Myocyte (in vitro differentiated cells): ENCODE measurements at places on chromosomes 5 and 9. TPM values are rescaled to one million over a fixed set of nuclear protein-coding genes. Genes with fewer than 3 reads are reported as not detected.

DNA sequence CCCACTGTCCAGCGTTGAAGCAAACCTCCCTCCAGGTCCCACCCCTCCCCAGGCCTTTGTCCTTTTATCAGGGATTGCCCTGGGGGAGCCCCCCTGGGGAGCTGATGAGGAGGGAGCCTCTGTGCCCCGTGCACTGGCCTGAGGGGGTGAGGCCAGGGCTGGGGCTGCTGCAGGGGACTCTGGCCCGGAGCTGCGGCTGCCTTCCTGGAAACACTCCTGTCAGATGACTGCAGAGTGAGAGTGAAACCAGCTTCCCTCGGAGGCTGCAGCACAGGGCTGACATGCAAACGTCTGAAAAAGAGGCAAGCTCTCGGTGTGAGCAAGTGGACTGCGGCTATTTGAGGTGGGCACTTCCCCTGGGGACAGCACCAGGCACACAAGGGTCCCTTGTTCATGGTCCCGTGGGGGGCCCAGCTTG, 4.6 kb upstream of the TRAF2 start:
- DNase-seq = no peak

DNA sequence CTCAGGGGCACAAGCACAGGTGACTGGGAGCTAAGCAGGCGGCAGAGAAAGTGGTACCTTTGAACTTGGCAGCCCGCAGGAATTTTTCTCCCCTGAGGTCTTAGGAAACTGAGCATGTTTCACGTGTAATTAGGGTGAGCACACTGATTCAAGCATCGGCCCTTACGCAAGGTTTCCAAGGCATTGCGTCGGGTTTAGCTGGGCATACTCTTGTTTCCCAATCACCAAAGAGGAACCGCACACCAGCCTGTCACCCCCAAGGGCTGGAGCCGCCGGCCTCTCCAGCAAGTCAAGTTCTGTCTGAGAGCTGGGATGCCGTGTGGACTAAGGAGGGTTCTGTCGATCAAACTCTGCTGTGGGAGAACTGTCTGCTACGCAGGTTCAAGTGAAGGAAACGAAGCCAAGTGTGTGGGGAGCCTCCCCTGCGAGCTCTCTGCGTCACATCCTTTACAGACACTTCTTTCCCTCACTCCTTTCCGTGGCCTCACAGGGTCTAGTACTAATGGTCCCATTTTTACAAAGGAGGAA, 53.0 kb downstream of the ERGIC1 start:
- no peak for DNase-seq

DNA sequence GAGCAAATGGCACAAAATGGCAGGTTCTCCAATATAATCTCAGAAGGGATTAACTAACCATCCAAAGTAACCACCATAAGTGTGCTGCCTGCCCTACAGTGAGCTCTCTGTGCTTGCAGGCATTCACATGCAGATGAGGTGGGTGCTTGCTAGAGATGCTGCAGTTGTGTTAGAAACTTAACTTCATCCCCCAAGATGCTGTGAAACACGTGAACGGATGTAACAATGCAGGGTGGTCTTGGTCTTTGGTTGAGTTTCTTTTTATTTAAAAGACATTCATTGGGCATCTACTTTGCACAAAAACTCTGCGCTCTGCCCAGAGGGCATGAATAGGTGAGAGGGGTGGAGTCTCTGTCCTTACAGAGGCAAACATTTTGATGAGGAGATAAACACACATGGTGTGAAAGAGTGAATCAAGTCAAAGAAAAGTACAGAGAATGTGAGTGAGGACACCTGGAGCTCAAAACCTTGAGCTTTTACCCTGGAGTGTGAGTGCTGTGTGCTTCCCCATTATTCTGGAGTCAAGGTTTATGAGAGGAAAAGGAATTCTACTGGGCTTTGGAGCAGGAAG, 143.9 kb upstream of the DAP start:
- DNase-seq = no peak

GRCh38 chr5:98464737-98465330, 308.6 kb upstream of the RGMB start:
- DNase-seq = no peak

DNA sequence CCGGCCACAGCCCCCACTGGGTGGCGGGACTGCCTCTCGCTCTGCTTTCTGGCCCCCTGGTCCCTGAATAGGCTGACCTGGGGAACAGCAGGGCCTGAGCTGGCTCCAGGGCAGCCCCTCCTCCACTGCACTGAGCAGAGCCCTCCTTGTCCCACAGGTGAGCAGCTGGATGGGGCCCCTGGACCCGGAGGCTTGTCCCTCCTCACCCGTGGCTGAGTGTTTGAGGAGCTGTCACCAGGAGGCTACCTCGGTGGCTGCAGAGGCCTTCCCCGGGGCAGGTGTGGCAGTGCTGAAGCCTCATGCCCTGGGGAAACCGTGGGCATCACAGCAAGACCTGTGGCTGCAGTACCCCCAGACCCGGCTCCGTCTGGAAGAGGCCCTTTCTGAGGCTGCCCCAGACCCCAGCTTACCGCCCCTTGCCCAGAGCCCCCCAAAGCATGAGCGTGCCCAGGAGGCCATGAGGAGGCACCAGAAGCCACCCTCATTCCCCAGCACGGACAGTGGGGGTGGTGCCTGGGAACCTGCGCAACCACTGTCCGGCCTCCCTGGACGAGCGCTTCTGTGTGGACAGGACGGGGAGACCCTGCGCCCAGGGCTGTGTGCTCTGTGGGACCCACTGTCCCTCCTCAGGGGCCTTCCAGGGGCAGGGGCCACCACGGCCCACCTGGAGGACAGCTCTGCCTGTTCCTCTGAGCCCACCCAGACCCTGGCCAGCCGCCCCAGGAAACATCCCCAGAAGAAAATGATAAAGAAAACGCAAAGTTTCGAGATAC, 28.5 kb upstream of the LRRC14B start:
- DNase-seq = no peak

- DNase-seq = peak; percentile 50
These were observed 122.0 kb downstream of the GALNT10 start for GRCh38 chr5:154312576-154312975.

DNA sequence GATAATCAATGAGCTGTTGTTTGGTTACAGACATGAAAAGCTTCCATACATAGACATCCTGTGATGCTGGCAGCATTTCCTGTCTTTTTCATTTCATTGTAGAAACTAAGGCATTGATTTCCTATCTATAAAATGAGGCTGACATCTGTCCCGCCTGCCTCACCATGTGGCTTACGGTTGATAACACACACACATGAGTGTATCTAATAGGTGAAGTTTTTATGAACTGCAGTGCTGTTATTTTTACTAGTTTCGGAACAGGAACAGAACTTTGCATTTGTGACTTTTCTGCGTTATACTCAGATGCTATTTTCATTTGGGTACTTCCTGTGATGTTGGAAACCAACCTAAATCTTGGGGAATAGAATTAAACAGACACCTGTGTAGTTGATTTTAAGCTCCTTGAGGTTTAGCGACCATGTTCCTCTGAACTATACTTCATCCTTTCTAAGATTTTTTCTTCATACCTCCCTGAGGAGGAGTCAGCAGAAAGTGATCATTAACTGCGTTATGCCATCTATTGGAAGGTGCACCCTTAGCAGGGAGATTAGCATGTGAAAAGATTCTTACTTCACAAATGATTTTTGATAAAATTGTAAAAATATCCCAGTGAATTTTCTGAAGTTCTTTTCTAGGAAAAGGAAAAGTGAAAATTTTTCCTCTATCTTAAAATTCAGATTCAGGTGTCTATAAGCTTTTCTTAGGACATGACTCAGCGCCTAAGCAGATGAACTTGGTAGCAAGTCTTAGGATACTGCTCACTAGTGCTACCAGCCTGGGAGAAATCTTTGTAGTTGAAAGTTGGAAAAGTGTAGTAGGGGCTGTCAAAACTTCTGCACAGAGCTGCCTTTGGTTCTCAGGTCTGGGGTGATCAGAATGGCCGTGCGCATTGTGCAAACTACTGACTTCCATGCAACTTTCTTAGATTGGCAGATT, 134.5 kb downstream of the TRIO start:
- DNase-seq = peak; percentile 22

- DNase-seq = no peak
These were observed 42.6 kb upstream of the BICD2 start for GRCh38 chr9:92807031-92807756.

DNA sequence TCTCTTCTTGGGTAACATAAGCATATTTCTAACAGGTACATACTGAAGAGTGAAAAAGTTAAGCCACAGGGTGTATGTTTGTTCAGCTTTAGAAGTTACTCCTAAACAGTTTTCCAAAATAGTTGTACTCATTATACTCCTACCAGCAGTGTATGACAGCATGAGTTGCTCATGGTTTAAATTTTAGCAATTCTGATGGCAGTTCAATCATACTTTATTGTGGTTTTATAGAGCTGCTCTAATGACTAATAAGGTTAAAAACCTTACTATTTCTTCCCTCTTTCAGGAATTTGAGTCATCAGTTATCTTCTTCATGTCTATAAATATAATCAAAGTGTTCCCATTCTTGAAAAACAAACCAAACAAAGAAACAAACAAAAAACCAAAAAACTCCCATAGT, 81.5 kb downstream of the CAAP1 start:
- no peak for DNase-seq

- peak; percentile 1 for DNase-seq
These were observed 395.6 kb downstream of the DMAC1 start for GRCh38 chr9:7403839-7404487.

DNA sequence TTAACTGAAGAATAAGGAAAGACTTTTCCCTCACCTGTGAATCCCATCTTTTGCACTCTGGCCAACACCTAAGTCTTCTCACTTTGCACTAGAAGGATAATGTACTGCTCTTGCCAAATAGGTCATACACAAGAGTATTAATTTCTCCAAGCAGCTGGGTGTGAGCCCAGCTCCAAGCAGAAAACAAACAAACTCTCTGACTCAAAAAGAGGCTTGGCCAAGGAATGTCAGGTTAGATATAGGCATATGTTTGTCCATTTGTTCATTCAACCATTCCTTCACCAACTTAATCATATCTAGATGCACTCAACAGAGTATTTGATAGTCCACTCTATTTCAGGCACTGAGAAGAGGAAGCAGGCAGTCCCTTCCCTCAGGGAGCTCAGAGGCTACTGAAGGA, 84.4 kb downstream of the HTR4 start:
- no peak for DNase-seq

- DNase-seq = peak; percentile 85
These were observed 49.2 kb downstream of the EQTN start for GRCh38 chr9:27247756-27248155.

- DNase-seq = no peak
These were observed 100.3 kb upstream of the ELAVL2 start for GRCh38 chr9:23926368-23926767.

DNA sequence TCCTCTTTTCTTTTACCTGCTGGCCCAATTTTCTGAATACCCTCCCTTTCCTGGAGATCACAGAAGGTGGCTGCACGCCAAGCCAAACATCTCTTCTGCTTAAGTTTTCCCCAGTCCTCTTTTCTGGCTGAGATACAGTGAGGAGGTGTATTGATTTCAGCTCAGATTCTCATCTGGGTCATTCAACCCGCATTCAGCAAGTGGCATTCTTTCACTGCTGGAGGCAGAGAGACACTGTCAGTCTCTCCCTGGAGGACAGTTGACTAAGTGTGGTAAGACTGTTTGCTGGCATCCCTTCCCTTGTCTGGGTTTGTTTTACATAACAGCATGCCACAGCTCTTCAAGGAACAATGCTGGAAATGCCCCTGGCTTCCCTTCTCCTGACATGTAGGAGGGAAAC, 60.5 kb downstream of the GABRG2 start:
- no peak for DNase-seq

- no peak for DNase-seq
These were observed 21.8 kb downstream of the WHRN start for GRCh38 chr9:114483499-114483898.

DNA sequence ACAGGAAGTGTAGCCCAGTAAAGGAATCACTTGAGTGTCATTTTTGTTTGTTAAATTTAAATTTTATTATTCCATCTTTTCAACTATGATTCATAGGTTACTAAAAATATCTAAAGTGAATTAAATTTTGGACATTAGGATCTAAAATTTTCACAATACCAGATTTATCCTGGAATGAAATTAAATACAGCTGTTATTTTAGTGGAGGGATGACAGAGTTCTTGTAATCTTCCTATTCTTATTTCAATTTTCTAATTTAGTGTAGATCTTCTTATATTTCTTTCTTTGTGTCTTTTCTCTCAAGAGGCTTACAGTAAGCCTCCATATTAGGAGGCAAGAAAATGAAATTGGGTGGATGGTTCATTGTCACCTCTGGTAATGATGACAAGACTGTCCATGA, 167.9 kb upstream of the TNC start:
- no peak for DNase-seq

DNA sequence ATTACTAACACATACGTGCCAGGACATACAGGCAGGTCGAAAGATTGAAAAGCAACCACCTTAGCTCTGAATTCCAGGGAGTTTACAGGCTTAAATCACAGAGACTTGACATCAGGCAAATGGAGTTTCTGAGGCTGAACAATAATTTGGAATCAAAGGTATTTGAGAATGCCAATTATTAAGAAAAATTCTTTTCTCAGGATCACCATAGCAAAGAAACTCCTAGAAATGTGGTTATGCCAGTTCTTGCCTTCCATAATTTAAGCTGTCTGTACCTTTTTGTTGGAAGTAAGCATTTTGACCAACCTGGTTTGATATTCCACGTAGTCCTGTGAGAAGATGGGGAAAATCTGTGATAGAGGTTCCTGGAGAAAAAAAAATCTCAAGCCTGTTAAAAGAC, 312.4 kb upstream of the SMARCA2 start:
- DNase-seq = no peak

DNA sequence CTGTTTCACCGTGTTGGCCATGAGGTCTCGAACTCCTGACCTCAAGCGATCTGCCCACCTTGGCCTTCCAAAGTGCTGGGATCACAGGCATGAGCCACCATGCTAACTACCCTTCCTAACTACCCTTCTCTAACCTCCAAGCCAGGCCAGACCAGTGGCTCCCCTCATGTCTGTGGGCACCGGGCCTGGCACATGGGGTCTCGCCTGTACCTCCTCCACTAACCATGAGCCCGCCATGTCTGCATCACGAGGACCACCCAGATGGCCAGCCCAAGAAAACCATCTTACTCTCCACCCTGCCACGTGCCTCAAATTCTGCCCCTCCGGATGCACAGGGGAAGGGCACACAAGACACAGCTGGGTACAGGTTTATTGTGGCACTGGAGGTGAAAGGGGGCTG, 9.6 kb upstream of the DBN1 start:
- no peak for DNase-seq

- DNase-seq = peak; percentile 48
These were observed 257.7 kb upstream of the KLF9 start for GRCh38 chr9:70672161-70672649.

- DNase-seq = no peak
These were observed 39.7 kb downstream of the SNX24 start for GRCh38 chr5:122885045-122885517.

GRCh38 chr9:21991072-21991959, 2.9 kb downstream of the CDKN2A start:
- no peak for DNase-seq

- DNase-seq = peak; percentile 10
These were observed 53.3 kb downstream of the SEMA6A start for GRCh38 chr5:116521173-116521872.

GRCh38 chr9:35464141-35465025, 25.5 kb upstream of the RUSC2 start:
- no peak for DNase-seq

NRARP gene
- total RNA-seq = 1.2 and 2.0 TPM in 2 replicates

C9orf50 gene
- not detected in 2 replicates for total RNA-seq

LTC4S gene
- total RNA-seq = 0.94 and 1.0 TPM in 2 replicates

CYSRT1 gene
- total RNA-seq = 1.4 and 2.0 TPM in 2 replicates

EIF4E1B gene
- not detected in 2 replicates for total RNA-seq

MORN5 gene
- not detected in 2 replicates for total RNA-seq

SLC6A7 gene
- total RNA-seq = 0.10 TPM in 1 of 2 replicates, not detected in the other

RNF224 gene
- not detected in 2 replicates for total RNA-seq

ELOVL7 gene
- 0.13 TPM in 1 of 2 replicates, not detected in the other for total RNA-seq
